Hematopoietic multipotent progenitor cell treated with erythropoietin and hydrocortisone succinate and interleukin-3 and kit ligand, for 15 days (in vitro differentiated cells): ENCODE measurements at places on chromosomes 1 and 21.

GRCh38 chr1:246300626-246301549 is 206.2 kb downstream of the SMYD3 start:
- no peak for DNase-seq

DNA sequence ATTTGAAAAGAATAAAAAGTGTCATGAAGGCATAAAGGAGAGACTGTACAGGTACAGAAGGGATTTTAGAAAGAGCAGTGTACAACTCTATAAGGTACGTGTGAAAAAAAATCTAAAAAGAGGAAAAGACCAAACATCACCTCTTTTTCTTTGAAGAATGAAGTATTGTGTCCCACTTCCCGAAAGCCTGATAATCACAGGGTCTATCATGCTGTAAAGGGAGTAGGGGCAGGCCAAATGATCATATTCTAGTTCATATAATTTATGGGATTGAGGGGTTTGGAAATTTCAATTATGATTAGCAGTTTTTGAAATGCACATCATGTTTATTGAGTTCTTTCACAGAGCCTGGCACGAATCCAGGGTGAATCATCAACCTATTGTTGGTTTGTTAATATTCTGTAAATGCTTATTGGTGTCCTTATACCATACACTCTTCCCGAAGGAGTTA is 910 bp upstream of the RERE start:
- peak; percentile 37 for DNase-seq

DNA sequence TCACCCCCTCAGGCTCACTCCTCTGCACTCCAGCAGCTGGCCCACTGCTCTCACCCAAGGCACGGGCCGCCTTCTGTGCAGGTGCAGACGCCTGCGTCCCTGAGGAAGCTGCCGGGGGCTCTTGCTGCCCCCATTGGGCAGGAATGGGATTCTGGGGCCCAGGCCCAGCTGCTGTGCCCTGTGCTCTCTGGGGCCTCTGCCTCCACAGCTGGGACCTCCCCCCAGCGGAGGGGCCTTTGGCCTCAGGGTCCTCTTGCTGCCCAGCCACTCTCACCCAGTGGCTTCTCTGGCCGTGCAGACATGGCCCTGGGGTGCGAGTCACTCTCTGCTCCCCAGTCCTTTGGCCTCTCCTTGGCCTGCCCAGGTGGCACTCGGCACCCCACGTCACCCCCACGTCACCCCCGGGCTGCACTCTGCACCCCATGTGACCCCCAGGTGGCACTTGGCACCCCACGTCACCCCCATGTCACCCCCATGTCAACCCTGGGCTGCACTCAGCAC is 19.1 kb upstream of the LRRC3 start:
- DNase-seq: no peak

DNA sequence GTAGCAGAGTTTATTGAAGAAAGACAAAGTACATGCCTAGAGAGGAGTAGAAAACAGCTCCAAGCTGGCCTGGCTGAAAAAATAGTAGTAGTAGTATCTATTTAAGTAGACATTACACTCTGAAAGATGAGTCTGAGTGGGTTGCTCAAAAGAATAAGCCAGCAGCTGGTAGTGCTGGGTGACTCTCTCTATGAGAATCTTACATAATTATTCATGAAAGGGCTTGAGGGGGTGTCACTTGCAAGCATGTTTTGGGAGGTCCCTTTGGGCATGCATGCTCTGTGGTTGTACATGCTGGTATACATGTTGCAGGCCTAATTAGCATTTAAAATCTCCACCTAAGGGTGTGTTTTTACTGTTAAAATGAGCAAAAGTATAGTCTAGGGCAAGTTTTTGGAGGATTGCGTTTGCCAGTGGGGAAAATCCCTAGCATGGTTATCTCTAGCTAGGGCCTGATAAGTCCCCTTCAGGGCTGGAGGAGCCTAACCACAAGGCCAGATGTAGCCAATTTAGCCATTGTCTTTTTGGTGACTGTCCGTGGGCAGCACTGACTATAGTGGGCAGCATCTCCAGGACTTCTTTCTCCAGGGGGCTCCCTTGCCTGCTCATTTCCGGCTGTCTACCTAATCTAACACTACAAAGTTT is 11.0 kb upstream of the FCGR2A start:
- no peak for DNase-seq

DNA sequence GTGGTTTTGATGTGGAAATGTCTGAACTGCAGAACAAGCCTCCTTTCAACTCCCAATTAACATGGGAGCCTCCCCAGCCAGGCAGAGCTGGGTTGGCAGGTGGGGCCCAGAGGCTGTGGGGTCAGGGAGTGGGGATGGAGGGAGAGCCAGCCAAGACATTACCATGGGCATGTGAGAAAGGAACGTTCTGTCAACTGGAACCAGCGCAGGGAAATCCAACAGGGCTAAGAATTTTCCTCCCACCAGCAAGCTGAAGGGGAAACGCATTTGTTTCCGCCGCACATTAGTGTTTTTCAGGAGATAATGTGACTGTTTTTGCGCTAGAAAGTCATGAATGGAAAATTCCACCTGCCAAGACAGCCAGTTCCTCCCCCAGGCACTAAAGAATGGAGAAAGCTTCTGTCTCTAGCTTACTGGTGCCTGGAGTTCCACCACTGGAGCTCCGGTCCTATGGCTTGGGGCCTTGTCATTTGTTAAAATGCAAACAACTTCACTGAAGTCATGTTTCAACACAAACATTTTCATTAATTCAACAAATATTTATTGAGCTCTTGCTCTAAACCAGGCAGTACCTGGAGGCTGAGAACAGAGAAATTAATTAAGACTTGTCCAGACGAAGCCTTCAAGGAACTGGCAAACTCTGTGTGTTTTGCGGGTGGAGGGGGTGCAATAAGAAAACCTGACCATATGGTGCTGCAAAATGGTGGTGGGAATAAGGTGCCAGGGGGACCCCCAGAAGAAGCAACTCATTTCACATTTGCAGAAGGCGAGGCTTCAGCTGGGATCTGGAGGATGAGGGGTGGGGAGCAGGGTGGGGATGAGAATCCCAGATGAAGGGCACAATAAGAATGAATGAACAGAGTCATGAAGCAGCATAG is 305.1 kb downstream of the MATN1 start:
- DNase-seq: no peak

DNA sequence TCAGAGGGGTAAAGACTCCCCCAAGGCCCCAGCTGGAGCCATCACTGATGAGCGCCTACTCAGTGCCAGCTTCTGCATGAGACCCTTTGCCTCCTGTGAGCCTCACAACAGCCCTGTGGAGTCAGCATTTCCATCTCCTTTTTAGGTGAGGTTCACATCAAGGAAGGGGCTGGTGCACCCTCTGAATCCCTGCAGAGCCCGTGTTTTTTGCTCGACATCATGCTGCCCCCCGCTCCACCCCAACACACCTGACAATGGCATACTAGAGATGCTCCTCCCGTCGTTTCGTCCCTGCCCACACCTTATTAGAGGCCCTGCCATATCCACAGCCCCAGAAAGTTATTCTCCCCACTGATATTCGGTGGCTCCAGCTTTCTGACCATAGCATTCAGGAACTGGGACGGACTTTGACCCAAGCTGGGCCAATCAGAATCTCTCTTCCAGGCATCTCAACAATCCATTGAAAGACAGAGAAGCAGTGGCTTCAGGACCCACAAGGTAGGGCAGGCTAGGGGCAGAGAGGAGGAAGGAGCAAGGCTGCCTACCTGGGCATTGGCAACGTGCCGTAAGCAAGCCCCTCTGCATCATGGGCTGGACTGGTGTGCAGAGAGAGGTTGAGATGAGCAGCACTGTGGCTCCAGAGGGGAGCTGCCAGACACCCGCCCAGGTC is 32.7 kb downstream of the EPHA10 start:
- no peak for DNase-seq

- DNase-seq: no peak
Observed at GRCh38 chr1:179089827-179090482, 8.1 kb downstream of the TOR3A start.

- no peak for DNase-seq
Observed at GRCh38 chr1:230735447-230735846, 11.7 kb upstream of the CAPN9 start.

DNA sequence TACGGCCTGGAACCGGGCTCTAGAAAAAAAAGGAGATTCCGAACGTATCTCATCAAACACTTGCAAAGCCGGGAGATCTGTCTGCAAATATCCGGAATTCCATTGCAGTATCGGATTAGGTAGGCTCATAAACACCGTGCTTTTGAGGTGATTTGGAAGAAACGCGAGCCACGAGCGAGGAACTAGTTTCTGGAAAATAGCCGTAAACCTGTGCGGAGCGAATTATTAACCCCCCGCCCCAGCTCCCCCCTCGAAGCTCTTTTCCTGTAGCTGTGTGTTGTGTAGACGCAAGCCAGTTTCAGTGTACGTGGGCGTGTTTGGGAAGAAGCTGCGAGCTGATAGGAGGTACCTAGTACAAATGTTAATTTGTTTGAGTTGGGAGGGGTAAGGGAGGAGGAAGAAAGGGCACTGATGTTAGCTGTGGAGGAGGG is 1.1 kb downstream of the RALGPS2 start:
- DNase-seq: peak; percentile 81

- DNase-seq: no peak
Observed at GRCh38 chr21:44896561-44897286, 23.2 kb upstream of the PTTG1IP start.

DNA sequence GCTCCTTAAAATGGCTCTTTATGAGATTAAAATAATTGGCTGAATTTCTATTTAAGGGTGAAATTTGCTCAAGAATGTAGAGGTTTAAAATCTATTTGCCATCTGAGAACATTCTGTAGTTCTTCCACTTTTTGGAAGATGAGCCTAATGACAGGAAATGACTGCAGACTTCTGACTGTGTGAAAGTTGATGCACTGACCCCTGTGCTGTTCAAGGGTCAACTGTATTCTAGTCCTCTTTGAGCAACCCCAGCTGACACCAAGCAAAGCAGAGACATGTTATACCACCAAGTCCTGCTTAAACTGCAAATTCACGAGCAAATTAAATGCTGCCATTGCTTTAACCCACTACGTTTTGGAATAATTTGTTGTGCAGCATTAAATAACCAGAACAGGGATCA is 26.6 kb downstream of the DDAH1 start:
- DNase-seq: no peak

DNA sequence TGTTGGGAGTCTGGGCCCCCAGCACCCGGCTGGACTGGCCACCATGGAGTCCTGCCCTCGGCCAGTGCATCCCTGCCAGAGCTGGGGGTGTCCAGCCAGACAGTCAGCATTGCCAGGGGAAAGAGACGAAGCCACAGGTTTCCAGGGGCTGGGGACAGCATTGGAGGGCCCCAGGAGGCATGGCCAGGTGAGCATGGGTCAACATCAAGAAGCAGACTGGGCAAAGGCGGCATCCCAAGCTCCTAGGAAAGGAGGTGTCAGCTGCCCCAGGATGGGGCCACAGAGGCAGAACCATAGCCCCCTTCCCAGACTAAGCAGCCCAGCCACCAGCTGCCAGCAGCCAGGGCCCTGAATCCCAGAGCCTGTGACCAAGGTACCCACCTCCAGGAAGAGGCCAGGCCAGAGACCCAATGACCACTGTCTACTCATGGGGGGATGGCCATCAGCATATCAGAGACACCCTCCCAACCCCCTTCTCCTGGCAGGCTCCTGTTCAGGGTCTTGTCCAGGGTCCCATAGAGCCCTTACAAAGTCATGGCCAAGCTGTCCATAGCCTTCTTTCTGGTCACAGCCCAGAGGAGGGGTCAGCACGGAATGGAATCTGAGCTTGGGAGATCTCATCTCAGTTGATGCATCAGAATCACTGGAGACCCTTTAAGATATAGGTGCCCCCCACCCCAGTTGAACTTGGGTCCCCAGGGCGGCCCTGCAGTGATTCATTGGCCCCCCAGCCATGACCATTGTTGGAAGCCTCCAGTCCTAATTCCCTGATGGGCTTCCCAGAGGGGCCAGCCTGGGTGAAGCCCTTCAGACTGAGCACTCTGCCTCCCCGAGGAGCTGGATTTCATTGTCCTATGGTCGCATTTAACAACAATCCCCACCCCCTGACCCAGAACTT is 32.5 kb downstream of the WNT3A start:
- no peak for DNase-seq
